Kasumi-1 (cell line): ENCODE measurements at places on chromosomes 3 and 15.
A peak's percentile ranks its signal among the peaks of the same experiment; 100 is the strongest.

GRCh38 chr15:85598219-85598618, 196.5 kb downstream of the KLHL25 start:
- DNase-seq: no peak

DNA sequence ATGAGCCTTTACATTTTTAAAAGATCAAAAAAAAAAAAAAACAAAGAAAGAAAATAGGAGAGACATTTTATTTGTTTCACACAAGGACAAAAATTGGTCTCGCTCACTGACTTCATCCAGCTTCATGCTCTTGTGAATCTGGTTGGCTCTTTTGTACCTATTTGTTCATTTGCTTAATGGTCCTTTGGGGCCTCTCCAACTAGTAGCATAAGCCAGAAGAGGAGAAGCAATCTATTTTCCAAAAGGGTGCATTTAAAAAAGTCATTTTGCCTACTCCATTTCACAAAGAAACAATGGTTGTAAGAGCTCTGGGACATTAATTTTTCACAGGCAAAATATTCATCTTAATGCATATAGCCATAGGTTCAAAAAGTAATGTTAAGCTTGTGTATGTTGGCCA, 168.3 kb upstream of the ADAMTS9 start:
- no peak for DNase-seq

- DNase-seq: no peak
These were observed 55.8 kb downstream of the OSBPL10 start for GRCh38 chr3:31925271-31925630.

DNA sequence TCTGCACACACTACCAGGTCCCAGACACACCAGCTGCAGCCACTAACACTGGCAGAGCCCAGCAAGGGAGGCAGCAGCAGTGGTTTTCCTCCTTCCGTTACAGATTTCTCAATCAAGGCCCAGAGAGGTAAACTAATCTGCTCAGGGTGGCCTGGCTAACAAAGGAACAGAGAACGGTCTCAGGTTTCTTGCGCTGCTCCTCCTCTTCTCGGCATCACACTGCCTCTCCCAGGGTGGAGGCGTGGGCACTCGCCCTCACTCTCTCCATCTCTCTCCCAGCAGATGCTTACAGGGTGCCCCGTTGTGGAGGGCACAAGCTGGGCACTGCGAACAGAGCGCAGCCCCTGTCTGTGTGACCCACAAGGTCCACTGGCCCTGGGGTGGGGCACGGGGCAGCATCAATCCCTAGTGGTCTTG, 228.7 kb downstream of the VPS13C start:
- peak; percentile 80 for DNase-seq

DNA sequence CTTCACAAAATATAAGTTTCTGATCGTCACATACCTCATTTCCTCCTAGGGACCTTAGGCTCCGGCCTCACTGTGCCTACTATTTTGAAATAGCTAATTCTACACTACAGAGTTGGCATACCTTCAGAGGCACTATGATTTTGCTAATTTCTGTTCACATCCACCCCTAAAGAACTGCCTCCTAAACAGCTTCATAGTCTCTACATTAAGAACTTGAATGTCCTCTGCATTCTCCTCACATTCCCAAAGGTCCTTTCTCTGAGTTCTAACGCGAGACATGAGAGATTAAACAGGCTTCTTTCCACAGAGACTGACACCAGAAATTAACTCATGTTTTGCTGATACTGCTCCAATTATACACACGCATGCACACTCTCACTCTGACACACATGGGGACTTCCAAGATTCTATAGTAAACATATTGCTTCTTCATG, 75.5 kb downstream of the DLG1 start:
- DNase-seq: no peak

GRCh38 chr3:126827121-126827520, 123.1 kb downstream of the CHCHD6 start:
- no peak for DNase-seq

GRCh38 chr15:80854104-80854503, 74.9 kb downstream of the CEMIP start:
- no peak for DNase-seq

DNA sequence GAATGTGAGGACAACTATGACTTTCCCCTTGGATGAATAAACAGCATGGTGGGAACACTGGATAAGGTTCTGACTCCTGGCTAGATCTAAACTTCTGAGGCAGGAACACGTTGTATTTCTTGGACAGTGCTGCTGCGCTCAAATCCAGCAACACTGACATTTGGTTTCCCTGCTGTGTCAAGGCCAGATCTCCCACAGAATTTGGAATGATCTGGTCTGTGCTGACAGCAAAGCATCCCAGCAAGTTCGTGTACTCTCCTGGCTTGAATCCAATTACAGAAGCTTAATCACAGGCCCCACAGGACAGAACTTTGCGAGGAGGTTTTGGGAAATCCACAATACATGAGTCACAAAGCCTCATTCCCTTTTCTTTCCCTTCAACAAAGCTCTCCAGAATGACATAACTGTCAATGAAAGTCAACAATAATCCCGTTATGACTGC, 92.5 kb downstream of the ADAMTS9 start:
- DNase-seq: no peak

DNA sequence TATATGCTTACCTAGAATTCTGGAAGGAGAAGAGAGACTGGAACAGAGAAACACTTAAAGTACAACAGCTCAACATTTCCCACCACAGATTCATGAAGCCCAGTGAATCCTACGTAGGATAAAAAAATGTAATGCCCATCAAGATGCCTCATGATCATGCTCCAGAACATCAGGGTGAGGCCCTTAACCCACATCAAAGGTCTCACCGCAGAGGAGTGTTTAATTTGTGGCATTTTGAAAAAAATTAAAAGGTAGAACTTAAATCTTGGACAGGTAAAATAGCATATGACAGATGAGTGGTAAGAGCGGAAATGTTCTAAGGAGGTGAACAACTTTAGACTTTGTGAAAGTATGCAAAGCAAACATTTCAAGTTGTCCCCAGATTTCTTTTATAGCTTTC, 9.7 kb upstream of the SLC6A20 start:
- DNase-seq: no peak

DNA sequence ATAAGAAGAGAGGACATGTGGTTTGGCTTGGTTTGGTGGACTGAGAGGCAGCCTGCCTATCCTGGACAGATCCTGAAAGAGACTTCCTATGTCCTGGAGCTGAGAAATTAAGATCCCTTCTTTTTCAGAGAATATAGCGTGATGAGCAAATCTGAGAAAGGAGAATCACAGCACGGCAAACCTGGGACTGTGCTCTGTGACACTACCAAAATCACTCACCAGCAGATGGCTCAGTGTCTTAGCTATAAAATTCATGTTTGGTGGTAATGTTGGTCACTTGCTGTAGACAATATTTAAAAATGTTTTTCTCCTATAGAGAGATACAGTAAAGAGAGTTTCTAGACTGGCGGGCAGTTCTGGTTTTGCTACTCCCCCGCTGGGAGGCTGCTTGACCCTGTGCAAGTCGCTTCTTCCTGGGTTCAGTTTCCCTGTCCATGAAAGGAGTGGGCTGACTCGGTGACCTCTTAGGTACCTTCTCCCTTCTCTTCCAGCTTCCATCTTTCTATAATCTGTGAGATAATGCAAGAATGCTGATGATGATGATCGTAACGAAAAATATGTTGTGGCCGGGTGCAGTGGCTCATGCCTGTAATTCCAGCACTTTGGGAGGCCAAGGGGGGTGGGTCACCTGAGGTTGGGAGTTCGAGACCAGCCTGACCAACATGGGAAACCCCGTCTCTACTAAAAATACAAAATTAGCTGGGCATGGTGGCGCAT, 7.6 kb upstream of the HES1 start:
- no peak for DNase-seq

DNA sequence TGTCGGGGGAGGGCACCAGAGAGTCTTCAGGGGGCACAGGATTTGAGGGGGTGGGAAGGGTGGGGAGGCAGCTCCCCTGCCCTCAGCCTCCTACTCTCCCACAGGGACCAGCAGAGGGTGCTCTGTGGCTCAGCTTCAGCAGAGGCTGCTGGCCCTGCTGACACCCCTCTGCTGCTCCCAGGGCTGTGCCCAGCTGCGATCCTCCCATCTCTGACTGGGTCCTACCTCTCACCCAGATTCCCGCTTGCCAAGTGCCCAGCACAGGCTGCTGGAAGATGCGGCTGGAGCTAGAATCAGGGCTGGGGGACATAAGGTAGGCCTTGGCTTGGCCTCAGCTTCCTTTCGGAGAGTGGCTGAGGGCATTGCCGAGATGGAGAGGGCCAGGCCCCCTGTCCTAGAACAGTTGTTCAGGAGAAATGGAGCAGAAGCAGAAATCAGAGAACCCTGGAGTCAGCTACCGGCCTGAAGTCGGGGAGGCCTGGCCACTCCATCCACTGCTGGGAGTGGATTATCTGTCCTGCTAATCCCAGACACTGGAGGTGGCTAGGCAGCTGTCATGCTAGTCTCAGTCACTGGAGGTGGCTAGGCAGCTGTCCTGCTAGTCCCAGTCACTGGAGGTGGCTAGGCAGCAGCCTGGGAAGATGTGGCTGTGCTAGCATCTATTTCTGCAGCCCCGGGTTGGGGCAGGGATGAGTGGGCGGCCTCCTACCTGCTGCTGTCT, 3.9 kb downstream of the GRM2 start:
- peak; percentile 48 for DNase-seq

GRCh38 chr3:38150780-38151528, 12.5 kb downstream of the MYD88 start:
- DNase-seq: no peak

GRCh38 chr3:105145511-105145910, 221.2 kb upstream of the ALCAM start:
- no peak for DNase-seq
